HTR-8/SVneo (cell line): ENCODE measurements at places on chromosomes 11 and 22.

DNA sequence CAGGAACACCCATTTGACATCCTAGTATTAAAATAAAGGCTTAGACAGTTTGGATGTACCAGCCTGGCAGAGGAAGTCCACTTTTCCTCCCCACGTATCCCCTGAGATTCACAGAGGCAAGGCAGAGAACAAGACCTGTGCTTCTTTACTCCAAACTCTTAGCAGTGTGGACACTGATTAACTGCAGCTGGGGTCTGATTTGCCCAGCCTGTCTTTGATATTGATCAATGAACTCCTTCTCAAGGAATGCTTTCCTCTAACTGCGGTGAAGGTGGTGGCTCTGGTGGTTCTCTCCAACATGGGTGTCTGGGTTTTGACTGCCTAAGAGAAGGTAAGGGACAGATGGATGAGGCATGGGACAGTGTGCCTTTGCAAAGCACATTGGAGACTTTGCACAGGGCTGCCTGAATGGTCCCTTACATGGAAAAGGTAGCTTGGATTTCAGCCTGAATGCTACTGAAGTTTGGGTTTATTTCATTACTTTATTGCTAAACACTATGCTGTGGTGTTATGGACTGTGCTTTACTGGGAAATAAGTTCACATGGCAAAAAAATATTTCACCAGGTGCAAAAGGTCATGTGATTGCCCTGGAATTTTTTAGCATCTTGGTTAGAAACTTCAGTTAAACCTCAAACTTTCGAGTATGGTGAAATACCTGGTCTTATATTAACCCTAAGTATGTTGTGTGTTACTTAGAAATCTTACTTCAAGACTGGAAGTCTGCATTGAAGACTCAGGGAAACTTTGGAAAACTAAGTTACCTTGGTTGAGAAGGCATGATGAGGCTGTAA lies 1.8 kb downstream of the GAS2 start:
- DNase-seq: no peak

GRCh38 chr11:1074244-1075221 lies at the start of gene MUC2:
Gene MUC2, plus strand, starts transcription at chr11:1074874.
- DNase-seq: peak; percentile 31

- no peak for DNase-seq
These were observed 97.5 kb downstream of the CSTPP1 start for GRCh38 chr11:47034091-47034490.

- DNase-seq: no peak
These were observed 3.9 kb downstream of the CHST1 start for GRCh38 chr11:45661439-45662055.

DNA sequence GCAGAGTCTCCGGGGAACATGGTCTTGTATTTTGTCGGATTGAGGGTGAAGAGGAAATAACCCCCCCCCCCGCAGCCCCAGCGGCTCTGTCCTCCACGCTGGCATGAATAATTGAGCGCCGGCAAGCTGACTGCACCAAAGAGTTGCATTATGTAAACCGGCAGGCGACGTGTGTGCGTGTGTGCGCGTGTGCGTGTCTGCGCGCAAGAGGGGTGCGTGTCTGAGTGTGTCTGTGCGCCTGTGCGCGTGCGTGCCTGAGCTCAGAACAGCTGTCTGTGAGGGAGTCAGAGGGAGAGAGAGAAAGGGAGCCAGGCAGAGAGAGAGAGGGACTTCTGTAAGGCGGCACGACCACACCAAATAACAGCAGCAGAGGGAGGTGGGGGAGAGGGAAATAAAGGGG lies 94.4 kb downstream of the SCN3B start:
- DNase-seq: no peak

- no peak for DNase-seq
These were observed 27.6 kb upstream of the TOLLIP start for GRCh38 chr11:1336836-1337646.

DNA sequence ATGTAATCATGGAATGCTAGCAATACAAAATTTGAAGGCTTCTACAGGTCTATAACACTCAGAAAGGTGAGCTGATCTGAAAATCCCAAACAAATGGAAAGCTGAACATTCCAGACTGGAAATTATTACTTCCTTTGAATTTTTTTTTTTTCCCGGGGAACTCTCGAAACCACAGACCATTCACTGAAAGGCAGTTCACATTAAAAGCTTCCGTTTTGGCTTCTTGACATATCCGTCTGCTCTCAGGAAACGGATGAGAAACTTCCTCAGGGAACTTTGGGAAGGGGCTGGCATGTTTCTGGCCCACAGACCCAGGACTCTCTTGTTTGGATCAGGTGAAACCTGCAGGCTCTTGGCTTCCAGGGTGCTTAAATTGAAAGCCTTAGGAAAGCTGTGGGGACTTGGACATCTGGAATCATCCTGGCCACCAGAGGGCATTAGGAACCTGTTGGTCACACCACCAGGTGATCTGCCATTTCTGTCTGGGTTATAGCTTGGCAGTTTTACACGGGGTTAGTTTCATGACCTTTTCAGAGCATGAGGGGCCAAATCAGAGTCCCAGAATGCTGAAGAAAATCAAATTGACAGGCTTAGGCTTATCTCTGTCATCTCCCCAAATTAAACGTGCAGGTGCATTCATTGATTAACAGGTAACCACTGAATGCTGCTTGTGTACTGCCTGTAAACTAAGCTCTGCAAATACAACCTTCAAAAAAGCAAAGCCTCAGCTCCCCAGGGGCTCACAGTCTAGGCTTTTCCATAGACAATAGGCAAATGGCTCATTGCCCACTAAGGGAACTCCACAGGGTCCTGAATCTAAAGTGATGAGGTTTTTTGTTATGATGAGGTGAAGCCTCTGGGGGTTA lies 22.7 kb upstream of the GRAMD1B start:
- DNase-seq: peak; percentile 52

- peak; percentile 36 for DNase-seq
These were observed 38.9 kb downstream of the OR10A6 start for GRCh38 chr11:7892059-7892699.

- no peak for DNase-seq
These were observed 6.8 kb upstream of the P2RY6 start for GRCh38 chr11:73265278-73265810.

DNA sequence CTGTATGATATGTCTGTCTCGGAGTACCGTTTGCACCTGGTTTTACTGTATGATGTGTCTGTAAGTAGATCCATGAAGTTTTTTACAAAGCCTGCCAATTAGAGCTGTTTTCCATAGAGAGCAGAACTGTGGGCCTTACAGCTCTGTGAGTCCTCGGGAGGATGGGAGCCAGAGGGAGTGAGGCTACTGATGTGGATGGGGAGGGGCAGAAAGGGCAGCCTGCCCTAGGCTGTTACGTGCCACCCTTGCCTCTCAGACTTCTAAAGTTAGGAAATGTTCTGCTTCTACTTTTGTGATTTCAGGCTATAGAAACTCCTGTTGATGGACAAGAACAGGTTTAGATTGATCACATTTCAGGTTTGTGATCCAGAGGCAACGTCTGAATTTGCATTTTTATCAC lies 105.2 kb downstream of the PPP6R3 start:
- no peak for DNase-seq

DNA sequence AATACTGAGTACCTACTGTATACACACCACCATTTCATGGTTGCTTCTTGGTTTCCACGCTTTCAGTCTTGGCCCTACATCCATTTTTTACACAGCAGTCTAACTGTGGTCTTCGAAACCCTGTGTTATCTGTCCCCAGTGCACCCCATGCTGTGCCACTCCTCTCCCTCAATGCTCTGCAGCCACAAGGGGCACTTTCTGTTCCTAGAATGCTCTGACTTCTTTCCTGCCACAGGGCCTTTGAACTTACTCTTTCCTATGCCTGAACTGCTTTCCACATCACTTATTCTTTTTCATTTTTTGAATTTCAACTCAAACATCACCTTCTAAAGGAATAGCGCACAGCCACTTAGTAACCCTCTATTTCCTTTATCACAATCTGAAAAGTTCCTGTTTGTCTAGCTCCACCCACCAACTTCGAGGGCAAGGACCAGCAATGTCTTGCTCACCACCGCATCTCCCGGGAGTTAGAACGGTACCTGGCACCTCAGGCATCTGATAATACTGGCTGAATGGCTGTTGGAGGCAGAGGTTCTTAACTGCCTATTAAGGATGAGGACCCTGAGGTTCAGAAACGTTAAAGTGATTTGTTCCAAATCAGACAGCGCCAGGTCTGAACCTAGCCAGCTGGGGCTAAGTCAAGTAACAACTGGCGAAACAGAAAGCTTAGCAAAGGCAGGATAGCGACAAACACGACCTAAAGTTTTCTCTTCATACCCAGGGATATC lies 568 bp downstream of the ALG8 start:
- peak; percentile 27 for DNase-seq

GRCh38 chr11:66123902-66124301 lies 53.8 kb downstream of the PACS1 start:
- no peak for DNase-seq

DNA sequence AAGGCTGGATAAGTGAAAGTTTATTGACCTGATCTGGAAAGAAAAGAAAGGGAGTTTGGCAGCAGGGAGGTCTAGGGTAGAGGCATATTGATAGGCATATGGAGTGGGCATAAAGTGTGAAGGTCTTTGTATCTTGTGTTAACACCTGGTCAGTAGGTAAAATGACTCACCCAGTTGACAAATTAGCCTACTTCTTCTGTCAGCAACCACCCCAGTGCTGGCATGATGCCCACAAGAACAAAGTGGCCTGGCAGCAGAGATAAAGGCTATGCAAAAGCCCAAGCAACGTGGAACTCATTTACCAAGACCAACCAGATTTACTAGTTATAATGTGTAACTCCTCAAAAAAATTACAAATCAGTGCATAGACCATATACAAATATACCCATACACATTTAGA lies 4.9 kb downstream of the OR10A3 start:
- DNase-seq: no peak

DNA sequence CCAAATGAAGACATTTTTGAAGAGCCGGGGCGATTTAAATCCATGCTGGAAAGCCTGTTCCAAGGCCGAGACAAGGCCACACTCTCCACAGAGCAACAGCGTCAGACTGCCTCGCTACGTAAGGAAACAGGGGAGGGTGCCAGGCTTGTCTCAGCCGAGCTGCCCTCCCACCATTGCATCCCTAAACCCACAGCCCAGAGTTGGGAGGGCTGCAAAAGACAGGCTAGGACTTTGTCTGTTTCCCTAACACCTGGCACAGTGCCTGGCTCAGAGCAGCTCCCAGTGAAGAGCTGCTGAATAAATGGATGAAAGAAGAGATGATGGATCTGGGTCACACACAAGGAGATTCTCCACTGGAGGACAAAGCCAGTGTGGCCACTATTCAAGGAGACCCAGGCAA lies 51.3 kb upstream of the SCUBE2 start:
- no peak for DNase-seq

DNA sequence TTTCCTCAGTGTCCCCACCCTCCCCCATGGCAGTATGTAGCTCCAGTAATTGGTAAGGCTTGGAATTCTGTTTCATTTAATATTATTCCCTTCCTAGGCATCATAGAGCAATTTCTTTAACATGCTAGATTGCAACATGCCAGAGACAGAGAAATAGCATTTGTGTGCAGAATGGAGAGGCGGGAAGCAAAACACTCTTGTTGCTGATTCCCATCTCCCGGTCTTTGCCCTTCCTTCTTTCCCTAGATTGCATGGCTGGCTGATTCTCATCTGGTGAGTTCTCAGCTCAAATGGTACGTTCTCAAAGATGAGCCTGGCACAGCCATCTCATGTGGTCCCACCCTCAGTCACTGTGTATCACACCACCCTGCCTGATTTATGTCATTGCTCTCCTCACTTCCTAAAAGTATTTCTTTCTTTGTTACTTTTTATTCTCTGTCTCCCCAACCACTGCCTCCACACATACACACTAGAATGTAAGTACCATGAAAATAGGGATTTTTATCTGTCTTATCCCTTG lies 66.9 kb downstream of the ARFGAP2 start:
- no peak for DNase-seq
